ENCODE measurements at places on chromosomes 13 and 19.

- no peak for DNase-seq
These were observed 162.9 kb downstream of the USP12 start for GRCh38 chr13:27008733-27009132.

DNA sequence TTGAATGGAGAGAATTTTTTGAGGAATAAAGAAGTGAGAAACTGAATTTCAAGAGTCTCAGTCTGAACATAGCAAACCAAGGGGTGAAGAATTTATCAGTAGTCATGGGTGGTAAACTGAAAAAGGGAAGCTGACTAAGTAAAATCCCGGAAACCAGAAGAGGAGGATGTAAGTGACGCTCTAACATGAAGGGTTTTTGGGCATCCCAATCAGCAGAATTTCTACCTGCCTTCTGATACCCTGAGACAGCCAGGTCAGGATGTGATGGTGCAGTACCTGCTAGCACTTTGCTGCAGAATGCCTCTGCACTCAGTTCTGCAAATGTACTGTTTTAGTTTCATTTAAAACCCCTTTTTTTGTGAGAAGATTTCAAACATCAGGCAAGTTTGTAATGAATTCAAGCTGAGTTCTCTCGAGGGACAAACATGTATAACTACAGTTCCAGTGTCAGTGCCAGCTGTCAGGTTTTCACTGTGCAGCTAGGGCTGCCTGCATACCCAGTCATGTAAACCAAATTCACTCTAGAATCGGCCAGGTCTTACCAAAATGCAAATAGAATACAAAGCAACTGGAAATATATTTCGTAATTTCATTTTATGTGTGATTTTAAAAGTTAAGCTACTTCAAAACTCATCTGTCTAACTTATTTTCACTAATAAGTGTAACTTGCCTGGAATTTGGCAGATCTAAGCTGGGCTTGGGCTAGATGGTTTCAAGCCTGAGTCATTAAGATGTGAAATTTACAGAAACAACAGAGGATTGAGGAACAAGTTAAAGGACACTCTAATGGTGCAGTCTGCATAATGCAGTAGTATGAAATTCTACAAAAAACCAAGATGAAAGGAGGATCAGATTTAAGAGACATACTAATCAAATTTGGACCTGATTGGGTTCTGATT is 13.8 kb downstream of the METTL21C start:
- DNase-seq: peak; percentile 81

DNA sequence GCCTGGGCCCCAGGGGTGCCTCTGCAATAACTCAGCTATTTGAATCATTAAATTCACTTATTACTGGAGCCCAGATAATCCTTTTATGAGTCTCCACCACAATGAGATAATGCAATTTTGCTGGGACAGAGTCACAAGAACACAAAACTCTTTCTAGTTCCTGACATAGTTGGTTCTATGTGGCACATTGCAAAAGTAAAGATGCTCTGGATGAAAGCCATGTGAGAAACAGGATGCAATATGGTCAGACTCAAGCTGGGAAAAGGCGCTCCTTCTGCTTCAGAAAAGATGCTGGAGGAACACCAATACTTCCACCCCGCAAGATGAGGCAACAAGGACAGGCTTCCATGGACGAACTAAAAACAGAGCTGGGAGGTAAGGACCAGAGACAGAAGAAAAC is 5.7 kb downstream of the ANKRD27 start:
- no peak for DNase-seq

GRCh38 chr19:35555301-35556005 is 8.0 kb downstream of the ATP4A start:
- DNase-seq: no peak

DNA sequence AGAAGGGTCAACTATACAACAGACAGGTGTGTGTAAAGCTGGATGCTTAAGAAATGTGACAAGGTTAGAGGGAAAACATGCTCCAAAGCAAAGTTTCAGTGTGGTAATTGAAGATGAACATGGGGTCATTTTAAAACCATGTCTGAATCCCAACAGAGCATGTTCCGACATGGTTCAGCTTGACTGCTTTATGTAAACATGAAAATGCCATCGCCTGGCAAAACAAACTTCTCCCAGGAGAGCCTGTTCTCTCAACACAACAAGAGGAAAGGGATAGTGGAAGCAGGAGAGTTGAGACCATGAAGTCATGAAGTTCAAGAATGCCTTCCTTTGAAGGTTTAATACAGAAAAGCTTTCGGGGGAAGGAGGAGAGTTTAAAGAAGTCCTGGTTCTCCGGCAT is 85.8 kb downstream of the EPSTI1 start:
- no peak for DNase-seq

DNA sequence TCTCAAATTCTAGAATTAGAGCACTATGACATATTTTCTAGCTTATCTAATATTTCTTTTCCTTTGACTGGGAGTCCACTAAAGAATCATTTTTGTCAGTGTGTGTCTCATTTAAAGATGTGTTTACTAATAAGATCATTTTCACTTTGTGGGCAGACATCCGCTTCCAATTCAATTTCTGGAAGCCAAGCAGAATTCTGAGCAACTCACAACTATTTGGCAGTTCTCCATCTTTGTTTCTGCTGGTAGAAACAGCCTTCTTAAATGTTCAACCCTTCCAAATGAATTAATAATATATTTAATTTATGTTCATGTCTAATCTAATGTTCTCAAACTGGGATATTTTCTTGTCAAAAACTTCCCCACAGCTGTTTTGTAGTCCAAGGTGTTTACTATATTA is 411.8 kb downstream of the KCTD12 start:
- DNase-seq: peak; percentile 11

GRCh38 chr13:34637636-34638035 is 304.4 kb upstream of the NBEA start:
- DNase-seq: no peak

DNA sequence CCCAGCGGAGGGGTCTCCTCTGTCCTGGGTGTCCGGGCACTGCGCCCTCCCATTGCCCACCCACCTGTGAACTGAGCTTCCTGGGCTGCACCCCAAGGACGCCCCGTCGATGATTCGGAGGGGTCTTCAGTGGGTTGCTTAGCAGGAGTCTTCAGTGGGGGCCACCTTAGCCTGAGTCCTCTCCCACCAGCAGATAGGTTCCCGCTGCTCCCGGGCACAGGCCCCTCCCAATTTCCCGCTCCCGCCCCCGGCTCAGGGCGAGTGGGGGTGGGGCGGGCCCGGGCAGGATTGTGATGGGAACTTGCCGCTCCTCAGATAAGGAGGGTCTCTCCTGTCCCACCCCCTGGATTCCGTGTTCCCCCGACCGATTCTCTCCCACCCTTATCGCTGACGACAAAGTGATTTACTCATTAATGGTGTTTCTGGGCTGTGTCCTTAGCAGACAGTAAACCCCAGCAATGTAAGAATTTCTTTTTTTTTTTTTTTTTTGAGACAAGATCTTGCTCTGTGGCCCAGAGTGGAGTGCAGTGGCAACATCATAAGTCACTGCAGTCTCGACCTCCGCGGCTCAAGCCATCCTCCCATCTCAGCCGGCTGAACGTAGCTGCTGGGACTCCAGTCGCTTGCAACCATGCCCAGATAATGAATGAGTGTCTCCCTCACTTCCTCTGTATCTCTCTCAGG is 655 bp upstream of the S1PR5 start:
- peak; percentile 27 for DNase-seq

DNA sequence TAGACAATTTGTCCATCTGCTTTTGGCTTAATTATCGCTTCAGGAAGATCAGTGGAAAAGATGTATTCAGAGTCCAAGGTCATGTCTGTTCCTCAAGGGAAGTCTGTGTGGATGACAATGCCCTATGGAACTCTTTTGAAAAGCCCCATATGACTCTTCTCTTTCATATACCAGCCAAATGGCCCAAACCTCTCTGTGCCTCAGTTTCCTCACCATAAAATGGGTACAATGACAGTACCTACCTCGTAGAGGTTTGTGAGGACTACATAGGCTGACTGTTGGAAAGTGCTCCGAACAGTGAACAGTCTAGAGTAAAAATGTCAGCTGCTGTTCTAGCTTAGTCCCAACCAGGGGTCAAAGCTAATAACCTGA is 104.6 kb downstream of the COL4A2 start:
- DNase-seq: peak; percentile 51

GRCh38 chr19:55546822-55547614 is 1.7 kb upstream of the SBK3 start:
- peak; percentile 90 for DNase-seq

DNA sequence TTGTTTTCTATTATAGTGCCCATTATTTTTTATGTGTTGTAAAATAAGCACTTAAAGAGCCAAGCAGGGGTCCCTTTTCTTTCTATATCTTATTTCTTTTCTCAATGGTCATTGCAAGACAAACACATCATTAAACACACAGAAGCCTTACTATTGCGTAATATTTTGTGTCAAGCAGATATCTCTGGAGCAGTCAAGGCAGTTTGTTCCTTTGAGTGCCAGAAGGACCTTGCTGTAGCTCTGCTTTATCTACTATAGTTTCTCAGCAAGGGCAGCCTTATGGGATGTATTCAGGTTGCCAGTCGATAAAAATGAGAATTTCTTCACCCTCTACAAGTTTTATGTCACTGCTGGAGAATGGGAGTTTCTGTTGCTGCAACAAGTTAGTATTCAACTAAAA is 319.3 kb downstream of the TDRD3 start:
- DNase-seq: no peak

DNA sequence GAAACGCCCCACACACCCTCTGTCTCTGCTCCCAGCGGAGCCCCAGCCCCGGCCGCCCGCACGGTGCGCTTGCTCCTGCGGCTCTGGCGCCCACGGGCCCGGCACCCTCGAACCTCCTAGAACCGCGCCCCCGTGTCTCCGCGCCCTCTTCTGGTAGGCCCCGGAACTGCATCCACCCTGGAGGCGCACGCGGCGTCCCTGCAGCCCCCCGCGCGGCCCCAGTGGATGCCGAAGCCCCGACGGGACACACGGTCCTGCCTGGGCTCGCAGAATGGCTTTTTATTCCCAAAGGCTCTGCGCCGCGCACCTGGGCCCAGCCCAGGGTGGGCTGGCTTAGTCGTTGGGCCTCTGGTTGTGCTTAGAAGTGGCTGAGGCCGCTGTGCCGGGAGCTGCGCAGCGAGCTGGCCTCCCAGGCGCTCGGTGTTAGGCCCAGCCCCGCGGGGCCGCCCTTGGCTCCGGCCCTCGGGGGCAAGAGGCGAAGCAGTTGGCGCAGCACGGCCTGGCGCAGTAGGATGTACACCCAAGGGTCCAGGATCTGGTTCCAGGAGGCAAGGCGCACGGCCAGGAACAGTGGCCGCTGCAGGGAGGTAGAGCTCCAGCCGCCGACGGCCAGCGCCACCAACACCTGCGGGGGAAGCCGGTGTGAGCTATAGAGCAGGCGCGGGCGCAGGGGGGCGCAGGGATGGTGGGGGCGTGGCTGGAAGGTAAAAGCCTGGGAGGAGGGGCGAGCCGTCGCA is 2.8 kb downstream of the PTGER1 start:
- DNase-seq: peak; percentile 73

DNA sequence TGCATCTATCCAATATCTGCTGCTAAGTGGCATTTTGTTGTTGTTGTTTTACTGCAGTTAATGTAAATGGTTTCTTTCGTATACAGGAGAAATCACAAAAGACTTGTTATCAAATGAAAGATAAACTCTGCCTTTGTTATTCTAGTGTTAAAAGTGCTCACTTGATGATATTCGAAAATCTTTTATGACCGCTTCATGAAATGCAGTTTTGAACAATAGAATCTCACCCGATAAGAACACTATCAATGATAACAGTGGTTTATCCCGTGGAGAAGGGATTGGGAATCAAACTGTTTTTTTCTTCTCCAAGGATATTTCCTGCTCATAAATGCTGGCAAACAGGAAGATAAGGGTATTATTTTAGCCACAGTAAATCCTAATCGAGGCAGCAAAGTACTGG is 1366.3 kb downstream of the OLFM4 start:
- DNase-seq: no peak

DNA sequence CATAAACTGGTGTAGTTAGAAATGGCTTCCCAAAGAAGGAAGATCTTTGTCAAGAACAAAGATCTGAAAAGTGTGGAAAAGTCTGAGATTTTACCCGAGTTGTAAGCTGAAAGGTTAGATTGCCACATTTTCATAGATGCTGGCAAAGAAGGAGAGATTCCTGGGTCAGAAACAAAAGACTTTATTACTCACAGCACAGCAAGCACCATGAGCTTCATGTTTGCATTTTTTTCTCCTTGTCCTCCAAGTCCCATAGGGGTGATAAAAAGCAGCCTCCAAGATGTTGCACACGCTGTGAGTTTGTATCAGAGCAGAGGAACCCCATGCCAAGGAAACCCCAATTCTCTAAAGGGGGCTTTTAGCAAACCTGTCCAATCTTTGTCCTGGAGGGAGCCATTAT is 29.3 kb downstream of the MZT1 start:
- no peak for DNase-seq

GRCh38 chr19:30228113-30228834 is 143.9 kb upstream of the ZNF536 start:
- DNase-seq: peak; percentile 35

DNA sequence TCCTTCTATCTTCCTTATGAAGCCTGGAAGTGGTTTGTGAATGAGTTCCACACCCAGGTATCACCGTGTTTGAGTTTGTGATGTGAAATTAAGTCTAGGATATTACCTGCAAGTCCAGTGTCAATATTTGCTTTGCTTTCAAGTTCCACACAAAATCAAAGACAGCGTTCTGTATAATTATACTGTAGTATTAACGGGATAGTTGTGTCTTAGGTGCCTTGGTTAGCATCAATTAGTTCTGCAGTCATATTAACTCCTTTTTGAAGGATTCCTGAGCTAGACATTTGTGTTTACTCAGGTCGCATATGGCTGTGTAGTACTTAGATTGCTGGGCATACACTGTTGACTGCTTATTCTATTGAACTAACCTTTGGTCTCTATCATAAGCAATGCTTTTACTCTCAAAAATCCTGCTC is 54.4 kb downstream of the ERCC5 start:
- DNase-seq: no peak

- DNase-seq: no peak
These were observed 4.7 kb downstream of the DDA1 start for GRCh38 chr19:17314007-17314593.

DNA sequence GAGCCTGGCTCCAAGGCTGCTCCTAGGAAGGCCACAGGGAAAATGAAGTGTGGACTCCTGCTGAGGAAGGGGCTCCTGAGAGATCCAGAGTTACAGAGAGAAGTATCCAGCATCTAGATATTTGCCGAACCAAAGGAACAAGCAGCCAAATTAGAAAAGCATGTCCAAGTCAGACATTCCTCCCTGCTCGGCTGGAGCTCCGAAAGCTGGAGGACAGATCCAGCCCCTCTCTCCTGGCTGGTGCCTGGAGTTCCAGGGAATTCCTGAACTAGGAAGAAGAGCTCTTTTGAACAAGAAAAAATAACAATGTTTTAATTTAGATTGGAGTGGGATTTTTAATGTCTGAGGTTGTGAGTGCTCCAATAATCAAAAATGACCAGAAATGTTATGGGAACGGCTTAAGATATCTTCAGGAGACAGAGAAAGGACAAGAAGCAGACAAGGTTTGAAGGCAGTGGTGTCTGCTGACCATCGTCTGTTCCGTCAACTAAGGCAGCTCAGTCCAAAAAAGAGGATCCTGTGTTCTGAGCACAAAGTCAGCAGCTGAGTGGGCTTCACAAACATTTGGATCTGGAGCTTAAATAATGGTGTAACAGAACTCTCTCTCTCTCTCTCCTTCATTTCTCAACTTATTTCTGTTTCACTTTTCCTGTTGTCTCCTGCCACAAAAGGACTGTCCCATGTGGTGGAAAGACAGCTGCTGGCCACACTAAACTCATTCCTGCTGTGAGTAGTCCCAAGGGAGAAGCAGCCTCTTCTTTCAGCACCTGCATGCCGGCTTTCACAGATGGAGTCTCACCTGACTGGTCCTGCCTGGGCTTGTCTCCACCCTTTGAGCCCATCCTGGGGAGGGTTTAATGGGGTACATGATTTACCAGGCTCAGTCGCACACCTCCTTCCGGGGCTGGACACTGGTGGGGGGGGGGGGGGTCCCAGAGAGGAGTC is 31.5 kb upstream of the IRS2 start:
- DNase-seq: no peak
